ENCODE measurements at places on chromosomes 2 and 18.

DNA sequence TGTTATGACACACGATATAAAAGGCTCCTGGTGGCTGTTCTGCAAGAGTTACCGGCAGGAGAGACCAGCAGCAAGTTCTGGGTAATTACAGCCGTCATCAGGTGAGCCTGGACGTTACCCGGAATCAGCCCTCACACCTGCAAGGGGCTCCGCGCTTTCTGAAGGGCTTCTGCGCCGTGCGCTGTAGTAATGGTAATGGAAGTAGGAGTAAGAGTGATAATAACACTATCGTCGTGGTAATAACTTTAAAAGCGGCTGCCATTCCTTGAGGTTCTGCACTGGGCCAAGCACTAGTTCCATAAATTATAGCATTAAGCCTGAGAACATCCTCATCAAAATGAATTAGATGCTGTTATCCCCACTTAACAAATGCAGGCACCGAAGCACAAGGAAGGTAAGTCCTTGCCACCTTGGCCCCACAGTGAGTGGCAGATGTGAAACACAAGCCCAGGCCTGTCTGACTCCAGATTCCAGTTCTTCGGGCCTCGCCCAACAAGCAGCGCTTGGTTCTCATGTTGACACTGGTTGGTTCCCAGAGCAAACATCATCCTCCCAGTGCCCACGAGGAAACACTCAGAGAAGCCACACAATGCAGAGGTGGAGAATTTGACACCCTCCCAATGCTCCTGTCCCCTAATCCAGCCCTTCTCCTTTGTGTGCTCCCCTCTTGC, 205.2 kb downstream of the EIPR1 start:
- peak; percentile 41 for DNase-seq

- DNase-seq: no peak
These were observed 197.1 kb downstream of the AGAP1 start for GRCh38 chr2:235690809-235691450.

DNA sequence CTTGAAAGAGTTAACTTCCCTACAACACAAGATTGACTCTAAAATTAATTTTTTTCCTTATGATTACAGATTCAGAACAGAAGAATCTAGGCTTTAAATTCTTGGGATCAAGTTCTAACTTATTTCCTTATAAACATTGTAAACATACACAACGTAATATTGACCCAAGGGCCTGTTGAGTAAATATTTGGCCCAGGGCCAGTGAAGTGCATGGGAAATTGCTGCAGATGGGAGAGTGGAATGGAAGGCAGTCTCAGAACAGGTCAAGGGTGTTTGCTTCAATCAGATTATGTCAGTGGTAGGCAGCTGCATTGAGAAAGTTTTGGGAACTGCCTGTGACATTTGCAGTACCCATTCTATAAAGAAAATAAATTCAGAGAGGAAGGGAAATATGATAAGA, 137.6 kb downstream of the MYO1B start:
- no peak for DNase-seq

GRCh38 chr2:72349016-72349415, 201.4 kb upstream of the CYP26B1 start:
- no peak for DNase-seq

DNA sequence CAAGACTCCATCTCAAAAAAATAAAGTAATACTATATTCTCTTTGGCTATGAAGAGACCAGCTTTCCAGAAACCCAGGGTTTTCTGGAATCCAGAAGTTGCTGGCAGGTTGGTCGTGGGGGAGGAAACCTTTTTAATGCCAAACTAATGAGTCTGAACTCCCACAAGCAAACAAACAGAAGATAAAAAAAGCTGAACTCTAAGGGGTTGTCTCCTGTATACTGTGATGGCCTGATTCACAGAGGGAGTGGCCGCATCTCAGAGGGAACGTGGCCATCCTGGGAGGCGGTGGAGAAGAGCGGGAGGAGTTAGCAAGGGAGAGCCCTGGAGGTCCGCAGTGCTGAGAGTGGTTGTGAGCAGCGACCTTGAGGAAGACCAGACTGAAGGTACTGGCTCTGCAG, 36.1 kb downstream of the LIMS1 start:
- DNase-seq: peak; percentile 88

DNA sequence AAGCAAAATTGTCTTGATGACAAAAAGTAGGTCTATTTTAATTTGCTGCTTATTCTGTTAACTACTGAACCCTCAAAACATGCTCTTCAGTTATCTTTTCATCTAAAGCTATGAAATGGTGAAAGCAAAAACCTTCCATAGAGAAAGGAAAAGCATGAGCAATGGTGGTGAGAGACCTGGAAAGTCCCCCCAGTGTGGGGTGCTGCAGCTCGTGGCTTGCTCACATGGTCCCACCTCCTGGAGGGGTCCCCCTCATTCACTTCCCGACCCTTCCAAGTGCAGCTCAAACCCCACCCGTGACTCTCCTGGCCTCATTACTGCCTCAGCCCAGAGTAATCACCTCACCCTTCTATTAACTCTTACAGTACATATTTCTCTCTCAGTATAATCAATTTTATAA, 301.8 kb upstream of the HNRNPA3 start:
- no peak for DNase-seq

DNA sequence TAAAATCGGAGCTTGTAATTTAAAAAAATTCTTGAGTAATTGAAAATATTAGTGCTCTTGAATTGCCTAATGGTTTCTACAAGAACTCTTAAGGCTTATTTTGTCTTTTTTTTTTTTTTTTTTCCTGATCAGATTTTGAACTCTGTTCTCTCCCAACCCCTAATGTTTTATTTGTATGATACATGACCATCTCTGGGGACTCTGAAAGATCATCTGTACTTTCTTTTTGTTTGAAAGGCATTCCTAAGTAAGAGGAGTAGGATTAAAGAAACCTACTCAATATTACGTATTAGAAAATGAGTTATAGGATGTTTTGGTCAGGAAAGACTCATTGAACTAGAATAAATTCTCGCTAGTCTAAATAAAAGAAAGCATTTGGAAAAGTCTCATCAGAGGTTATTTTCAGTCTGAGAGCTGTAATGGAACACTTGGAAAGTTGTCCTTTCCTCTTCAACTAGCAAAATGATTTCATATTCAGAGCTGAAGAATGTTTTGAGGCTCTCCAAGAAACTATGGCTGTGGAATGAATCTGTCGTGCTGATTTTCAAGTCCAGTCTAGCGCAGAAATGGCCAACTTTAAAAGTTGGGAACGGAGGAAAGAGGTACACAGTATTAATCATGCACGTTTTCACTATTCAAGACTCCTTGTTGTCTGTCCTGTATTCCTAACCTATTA, 182.7 kb downstream of the PRPF40A start:
- no peak for DNase-seq
